ENCODE measurements at places on chromosomes 2 and 18.

- no peak for DNase-seq
Measured at GRCh38 chr18:46650681-46651080, 6.3 kb downstream of the LOXHD1 start.

GRCh38 chr18:74420926-74421325, 36.2 kb downstream of the DIPK1C start:
- DNase-seq = no peak

- DNase-seq = no peak
Measured at GRCh38 chr2:239018271-239019182, 170.6 kb downstream of the TWIST2 start.

DNA sequence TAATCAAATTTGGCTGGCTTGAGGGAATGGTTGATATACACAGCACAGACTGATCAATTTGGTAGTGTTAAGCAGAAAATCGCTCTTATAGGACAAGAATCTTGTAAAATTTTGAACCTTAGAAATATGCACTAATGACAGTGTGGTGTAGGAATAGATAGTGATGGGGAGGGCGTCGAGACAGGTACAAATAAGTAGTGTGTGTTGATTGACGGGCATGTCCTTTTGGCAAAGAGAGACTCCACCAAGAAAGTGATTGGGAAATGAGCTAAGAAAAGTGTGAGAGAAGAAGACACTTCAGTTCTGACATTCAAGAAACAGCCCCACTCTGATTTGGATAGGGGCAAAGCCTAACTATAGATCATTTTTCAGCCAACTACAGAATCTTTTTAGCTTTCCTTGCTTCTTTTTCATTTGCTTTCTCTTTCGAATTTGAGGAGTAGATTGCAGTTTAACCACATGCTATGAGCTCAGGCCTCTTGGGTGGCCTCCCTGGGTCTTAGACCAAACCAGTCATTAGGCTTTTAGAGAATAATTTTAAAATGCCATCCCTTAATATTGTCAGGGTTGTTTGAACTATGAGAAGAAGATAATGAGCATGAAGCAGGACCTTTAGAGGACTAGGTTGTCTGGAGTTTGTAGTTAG, 127.1 kb downstream of the CERS6 start:
- no peak for DNase-seq

DNA sequence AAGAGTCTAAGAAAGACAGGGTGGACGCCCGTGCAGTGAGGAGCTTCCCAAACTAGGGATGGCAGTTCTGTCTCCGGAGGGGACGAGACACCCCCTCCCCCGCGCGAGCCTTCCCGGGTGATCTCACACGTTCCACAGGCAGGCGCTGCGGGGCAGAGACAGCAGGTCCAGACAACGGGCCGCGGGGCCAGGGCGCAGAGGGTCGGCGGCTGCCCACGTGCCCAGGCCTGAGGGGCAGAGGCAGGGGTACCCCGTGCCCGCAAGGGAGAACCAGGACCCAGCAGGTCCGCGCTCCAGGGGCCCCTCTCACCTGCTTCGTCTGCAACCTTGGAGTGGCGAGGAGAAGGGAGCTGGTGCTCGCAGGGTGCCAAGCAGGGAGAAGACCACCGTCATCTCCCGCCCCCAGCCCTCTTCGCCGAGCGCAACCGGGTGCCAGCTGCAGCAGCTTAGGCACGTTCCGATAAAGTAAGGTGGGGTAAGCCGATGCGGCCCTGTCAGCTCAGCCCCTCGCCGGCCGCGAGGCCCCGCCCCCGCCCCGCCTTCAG, at the start of gene GPR155:
TSS of gene GPR155 (minus strand) at position 467 of the 545 bp plus-strand sequence. CDS start 5,073 bp downstream, outside the sequence.
- DNase-seq = no peak

GRCh38 chr18:71899183-71899582, 645.0 kb downstream of the CBLN2 start:
- no peak for DNase-seq

- no peak for DNase-seq
Measured at GRCh38 chr2:26316041-26316440, 29.9 kb upstream of the SELENOI start.

Data from activated naive CD4-positive, alpha-beta T cell treated with anti-CD3 and anti-CD28 coated beads, Interleukin-2, amount 50 U/mL, for 72 hours (primary cell).